ENCODE measurements at places on chromosomes 12 and 14.

DNA sequence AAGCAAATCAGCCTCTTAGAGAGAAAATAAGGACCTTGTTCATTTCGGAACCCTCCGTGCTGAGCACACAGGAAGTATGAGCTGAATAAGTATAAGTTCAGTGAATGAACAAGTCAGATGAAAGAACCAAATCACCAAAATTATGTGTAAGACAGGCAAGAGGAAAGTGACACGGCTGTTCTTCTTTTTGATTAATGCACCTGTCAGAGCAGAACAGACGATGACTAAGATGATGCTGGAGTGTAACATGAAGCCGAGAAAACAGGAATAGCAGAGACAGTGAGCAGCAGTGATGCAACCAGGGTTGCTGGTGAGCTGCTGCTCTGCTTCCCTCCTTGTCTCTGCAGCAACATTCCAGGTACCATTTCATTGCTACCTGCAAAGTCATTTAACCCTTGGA lies 861.1 kb downstream of the GALC start:
- no peak for DNase-seq

DNA sequence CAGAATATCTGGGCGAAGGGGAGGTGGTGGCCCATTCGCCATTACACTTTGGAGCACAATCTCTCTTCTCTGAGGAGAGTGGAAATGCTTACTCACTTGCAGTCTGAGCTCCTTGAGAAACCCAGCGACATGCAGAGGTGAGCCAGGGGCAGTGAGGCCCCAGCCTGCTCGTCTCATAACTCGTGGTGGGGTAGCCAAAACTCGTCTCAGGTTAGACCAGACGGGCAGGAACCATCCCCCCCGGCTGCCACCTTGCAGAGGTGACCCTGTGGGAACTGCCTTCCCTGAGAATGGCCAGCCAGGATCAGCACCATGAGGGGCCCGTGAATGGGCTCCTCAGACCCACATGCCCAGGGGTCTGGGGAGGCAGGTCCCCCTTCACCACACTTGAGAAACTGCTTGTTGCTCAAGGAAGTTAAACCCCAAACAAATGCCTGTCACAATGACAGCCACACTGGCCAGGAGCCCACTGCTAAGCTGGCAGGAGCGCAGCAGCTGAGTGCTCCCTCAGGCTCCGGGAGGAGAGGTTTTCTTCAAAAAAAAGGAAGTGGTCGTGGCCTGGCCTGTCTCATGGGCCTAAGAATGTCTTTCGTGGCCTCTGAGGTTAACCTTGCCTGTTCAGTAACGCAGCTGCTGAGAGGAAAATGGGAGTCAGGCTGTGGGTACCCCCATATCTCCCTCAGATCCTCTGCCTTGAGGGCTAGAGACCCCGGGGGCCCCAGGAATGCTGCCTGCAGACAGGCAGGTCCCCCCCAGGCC lies 9.2 kb upstream of the ALDH2 start:
- no peak for DNase-seq

GRCh38 chr12:3667485-3667884 lies 85.4 kb downstream of the CRACR2A start:
- DNase-seq, result no peak

DNA sequence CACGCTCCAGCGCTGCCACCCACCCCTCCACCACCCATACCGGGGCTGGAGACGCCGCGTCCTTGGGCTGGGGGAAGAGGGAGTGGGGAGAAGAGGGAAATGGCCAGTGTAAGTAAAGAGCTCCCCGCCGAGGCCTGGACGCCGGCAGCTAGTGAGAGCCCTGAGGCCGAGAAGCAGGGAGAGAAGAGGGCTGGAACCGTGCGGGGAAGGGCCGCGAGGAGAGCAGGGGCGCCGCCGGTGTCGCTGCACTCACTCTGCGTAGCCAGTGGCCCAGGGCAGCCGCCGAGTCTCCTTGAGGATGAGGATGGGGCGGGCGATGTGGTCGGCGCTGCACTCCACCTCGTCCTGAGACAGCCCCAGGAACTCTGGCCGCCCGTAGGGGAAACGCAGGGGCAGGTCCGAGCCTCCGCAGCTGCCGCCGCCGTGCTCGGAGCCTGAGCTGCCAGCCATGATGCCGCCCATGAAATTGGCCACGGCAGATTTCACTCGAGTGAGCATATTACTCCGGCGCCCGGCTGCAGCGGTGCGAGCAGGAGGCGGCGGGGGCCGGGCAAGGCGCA lies 631 bp downstream of the PPM1H start:
- DNase-seq, result no peak

GRCh38 chr12:122308811-122309210 lies 42.5 kb upstream of the VPS33A start:
- no peak for DNase-seq

- peak; percentile 36 for DNase-seq
These were observed 27.4 kb upstream of the GUCY2C start for GRCh38 chr12:14723763-14724162.

GRCh38 chr12:85779768-85780167 lies 56.4 kb downstream of the RASSF9 start:
- DNase-seq, result no peak

- no peak for DNase-seq
These were observed 140.4 kb upstream of the NRXN3 start for GRCh38 chr14:78029601-78030372.

DNA sequence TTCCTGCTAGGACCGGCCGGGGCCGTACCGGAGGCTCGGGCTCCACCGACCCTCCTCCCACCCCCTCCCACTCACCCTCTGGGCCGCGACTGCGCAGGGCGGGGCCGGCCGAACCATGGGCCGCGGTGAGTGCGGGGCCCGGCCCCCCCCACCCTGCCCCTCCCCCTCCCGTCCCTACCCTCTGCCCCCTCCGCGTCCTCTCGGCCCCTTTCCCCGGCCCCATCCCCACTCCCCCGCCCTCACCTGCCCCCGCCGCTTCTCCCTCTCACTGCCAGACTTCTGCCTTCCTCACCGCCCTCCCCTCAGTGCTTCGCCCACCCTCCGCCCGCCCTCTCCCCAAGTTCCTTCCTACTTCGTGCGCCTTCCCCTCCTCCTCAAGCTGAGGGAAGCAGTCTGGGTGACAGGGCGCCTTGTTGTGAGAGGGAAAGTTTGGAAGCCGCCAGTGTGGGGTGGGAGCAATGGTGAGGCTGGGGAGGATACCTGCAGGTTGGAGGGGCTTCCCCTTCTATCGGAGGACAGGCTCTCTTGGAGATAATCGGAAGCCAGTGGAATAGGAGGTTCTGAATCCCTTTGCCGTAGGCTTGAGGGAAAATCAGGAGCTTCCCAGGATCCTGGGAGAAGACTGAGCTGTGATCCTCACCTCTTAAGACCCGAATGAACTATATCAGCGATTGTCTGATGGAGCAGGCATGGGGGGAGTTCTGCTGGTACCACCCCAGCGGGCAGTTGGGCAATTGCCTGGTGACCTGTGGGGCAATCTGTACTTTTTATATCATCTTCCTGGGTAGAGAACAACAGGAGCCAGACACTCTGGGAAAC lies 472 bp downstream of the MBD6 start:
- DNase-seq, result no peak

GRCh38 chr12:58249610-58250009 lies 308.2 kb downstream of the ATP23 start:
- no peak for DNase-seq

DNA sequence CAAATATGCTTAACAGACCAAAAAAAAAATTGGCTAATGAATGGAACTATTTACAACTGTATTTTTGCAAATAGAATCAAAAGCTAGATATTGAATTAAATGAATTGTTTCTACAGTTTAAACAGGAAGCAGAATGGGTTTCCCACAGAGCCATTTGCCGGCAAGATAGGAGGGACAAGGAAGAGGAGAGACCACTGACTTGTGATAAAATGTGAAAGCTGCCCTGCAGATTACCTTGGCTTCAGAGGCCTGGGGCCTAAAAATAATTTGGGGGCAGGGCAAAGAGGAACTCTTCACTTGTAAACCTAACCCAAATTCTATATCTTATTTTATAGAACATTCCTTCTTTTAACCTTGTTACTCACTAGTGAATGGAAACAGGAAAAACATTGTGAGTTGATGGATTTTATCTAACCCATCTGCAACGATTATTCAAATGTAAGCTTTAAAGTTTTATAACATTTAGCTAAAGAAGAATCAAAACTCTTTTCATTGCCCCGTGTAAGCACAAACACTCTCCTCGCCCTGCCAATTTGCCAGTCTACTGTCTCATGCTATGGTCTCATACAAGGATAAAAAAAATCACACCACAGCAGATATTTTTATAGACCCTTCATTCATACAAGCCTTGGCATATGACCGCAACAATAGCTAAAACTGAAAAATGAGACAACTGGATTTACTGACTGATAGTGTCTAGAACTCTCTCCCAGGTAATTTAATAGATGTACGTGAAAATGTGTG lies 49.5 kb upstream of the MDM1 start:
- DNase-seq, result no peak

DNA sequence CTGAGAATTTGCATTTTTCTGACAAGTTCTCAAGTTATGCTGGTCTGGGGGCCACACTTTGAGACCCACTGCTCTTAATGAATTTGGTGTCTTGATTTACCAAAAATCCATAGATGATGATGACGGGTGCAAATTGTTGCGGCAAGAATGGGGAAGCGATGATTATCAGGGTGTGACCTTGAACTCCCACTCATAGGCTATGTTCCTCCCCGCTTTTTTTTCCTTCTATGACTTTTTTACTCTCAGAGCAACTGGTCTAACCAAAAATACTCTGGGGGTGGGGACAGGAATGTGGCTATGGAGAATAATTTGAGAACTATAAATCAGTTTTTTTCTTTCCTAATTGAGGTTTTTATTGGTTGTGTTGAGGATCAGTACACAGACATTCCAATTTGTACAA lies 83.6 kb downstream of the PPFIBP1 start:
- no peak for DNase-seq

GRCh38 chr12:78018939-78019338 lies 188.2 kb downstream of the NAV3 start:
- DNase-seq, result no peak

DNA sequence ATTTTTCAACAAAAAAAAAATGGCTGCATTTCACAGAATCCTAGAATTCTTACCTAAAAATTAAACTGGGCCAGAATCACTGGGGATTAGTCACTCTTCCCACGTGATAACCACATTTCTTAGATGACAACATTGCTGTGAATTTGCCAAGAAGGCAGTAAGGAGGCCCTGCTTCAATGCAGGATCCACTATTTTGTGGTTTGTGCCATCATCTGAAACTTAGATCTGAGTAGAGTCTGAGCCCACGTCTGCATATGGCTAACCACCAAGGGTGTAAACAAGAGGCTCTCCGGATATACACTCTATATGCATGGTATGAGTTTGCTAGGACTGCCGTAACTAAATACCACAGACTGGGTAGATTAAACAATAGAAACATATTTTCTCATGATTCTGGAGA lies 24.4 kb upstream of the TBX5 start:
- no peak for DNase-seq

- no peak for DNase-seq
These were observed 18.9 kb downstream of the LEMD3 start for GRCh38 chr12:65188179-65188701.

DNA sequence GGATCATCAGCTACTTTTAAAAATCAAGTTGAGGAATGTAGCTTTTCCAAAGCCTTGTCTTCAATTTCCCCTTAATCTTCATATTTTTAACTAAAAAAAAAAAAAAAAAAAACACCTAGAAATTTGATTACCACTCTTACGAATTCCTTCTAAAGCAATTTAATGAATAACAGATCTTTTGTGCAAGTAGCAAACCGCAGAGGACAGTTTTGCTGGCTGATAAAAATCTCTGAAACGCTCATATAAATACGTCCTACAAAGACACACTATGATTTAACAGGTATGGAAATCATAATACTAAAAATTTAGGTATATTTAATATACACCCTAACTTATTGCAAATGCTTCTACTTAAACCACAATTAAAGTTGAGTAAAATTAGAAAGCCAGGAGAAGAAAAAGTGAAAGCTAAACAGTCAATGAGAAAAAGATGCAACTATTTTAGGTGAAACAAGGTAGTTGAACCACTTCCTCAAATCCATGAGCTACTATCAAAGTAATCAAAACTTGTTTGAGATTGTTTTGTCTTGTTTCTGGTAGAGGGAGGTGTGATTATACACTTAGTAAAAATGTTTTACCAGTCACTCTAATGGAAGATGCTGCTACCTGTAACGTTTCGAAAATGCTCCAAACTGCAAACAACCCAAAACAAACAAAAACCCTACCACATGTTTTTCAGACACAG lies 2.2 kb downstream of the PAWR start:
- no peak for DNase-seq

GRCh38 chr12:9692909-9693308 lies 23.4 kb downstream of the CLEC2D start:
- no peak for DNase-seq

DNA sequence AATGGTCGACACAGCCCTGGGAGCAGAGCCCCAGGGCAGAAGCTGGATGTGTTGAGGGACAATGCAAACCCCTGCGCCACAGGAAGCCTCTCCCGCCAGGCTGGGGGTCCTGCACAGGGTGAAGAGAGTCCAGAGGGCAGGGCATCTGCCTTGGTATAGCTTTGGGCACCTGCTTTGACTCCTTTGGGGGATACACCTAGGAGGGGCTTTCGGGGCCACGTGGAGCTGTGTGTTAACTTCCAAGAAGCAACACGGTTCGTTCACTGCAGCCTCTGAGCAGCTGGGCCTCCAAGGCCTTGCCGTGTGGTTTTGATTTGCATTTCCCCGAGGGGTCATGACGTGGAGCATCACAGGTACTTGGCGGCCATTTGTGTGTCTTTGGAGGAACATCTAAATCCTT lies 5.8 kb upstream of the PUS1 start:
- DNase-seq, result no peak

DNA sequence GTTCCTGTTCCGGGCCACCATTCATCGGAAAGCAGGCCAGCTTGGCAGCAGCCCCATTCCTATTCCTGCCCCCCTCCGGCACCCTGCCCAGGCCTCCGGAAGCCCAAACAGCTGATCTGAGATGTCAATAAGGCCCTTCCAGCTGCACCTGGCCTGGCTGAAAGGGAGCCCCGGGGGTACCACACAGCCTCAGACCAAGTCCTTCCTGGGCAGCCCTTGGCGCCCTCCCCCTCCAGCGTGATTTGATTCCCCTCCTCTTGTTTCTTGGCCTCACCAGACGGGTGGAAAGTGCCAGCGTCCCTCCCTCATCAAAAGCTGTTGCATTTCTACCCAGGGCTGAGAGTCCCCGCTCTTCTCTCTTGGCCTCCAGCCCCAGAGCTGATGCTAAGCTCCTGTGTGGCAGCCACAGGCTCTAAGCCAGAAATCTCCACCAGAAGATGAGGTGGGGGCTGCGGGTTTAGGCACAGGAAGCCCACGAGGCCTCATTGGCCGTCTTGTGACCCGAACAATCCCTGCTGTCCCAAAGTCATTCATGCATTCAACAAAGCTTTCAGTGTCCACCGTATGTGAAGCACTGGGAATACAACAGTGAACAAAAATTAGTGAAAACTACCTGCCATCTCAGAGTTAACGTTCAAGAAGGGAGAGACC lies 215.4 kb downstream of the SLC41A2 start:
- DNase-seq, result no peak

DNA sequence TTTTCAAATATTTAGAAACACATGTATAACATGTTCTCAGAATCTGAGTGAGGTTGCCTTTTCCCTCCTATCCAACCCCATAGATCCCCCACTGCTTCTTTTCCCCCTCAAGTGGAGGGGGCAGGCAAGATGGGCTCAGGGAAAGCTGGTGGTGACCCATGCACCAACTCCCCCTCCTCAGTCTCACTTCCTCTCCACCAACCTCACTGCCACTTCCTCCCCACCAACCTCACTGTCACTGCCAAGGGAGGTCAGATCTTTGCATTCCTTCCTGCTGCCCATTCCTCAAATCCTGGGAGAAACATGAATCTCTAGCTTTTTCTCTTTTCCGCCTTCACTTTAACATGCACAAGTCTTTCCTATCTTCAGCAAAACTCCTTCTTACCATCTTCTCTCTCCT lies 48.7 kb downstream of the SPTB start:
- no peak for DNase-seq

- DNase-seq, result no peak
These were observed 908.6 kb downstream of the TRHDE start for GRCh38 chr12:73180734-73181133.
